Right ventricle myocardium superior (tissue), 1 donor: ENCODE measurements at places on chromosomes 5 and 9. TPM values are rescaled to one million over a fixed set of nuclear protein-coding genes. Genes with fewer than 3 reads are reported as not detected.

RIMOC1 gene
- total RNA-seq = 10.9 TPM

DNA sequence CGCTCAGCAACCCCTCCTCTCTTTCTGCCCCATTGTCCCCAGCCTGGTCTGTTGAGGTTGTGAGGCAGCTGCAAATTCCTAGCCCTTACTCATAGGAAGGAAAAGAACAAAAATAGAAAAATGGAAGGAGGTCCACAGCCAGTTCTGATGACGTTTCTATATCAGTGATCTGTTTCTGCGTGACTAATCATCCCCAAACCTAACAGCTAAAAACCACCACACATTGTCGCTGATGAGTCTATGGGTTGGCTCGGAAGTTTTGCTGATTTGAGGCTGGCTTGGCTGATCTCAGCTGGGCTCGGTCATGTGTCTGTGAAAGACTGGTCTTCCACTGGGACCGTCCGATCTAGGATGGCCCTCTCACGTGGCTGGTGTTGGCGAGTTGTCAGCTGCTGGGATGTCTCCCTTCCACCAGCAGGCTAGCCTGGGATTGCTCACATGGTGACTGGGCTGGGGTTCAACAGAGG, 200.6 kb upstream of the ZNF618 start:
- DNase-seq = peak; percentile 75

- DNase-seq = no peak
Measured at GRCh38 chr5:116492776-116493175, 81.8 kb downstream of the SEMA6A start.

ARL14EPL gene
- not detected for total RNA-seq

SLC6A3 gene
- total RNA-seq = not detected

GRCh38 chr9:131960311-131960710, 119.4 kb downstream of the MED27 start:
- DNase-seq = no peak

CFAP157 gene
- total RNA-seq = not detected

DNA sequence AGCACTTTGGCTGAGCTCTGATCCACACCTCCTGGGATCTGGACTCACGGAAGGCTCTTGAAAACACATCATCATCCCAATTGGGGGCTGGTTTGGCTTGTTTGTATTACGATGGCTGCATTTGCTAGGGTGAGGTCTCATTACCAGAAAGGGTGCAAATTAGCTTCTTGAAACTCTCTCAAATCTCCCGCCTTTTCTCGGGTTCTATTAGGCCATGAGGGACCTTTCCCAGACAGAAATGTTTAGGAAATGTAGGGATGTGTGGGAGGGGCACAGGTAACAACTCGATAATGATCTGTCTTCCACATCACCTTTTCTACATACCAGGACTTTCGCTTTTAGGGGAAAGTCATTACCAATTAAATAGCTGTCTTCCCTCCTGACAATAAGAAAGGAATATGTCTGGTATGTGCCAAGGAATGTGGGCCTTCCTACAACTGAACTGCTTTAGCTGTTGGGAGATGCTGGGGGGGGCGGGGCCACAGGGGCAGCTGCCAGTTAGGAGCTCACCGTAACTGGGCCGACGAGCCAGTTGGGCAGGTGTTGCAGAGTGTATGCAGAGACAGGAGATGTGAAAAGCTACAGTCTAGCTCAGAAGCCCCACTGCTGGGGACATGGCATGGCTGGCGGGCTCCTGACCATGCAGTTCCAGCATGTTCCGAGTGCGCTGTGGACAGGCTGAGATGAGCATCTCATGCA, 71.2 kb downstream of the AK8 start:
- no peak for DNase-seq

DNA sequence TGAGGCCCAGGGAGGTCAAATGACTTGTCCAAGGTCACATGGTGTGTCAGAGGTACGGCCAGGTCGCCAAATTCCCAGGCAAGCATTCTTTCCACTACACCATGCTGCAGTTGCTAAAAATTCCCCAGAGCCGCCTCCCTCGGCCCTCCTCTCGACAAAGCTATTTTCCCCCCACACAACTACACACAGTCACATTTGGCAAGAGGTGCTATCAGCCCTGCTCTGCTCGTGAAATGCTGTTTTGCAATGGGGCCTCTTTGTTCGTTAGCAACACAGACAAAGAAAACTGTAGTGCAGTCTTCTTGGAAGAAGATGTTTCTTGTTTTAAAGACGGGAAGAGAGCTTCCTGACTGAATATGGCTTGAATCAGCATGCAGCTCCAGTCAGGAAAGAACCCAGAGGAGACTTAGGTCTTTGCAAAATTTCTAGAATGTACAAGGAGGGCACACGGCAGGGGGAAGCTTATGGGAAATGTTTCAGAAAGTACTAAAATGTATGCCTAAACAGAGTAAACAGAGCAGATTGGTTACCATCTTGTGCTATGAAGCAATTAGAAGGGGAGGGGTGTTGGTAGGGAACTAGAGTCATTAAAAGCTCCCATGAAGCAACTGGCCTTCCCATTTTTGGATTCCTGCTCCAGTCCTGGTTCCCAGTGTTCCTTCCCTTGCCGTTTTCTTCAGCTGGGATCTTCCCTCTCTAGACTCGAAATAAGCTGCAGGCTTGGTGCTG, 14.2 kb downstream of the SLIT3 start:
- no peak for DNase-seq

GRCh38 chr5:97854871-97855762, 672.1 kb upstream of the RIOK2 start:
- peak; percentile 45 for DNase-seq

EDIL3 gene
- total RNA-seq = 1.7 TPM

DNA sequence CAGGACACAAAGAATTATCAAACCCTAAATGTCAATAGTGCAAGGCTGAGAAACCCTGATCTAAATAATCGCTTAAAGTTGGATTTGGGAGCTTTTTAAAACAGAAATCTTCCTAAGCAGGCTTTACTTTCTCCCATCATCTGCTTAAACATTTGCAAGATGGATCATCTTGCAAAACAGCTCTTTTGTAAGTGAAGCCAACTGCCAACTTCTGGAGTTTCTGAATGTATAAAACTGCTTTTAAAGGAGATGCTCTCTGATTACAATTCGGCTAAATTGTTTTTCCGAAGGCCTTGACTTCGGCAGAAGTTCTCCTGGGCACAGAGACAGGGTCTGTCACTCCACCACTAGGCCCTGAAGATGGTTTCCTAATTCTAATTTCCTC, 1.3 kb downstream of the PTPN3 start:
- no peak for DNase-seq

PRSS3 gene
- total RNA-seq = not detected

DND1 gene
- total RNA-seq = 0.40 TPM

- no peak for DNase-seq
Measured at GRCh38 chr9:124359426-124359825, 55.8 kb downstream of the PSMB7 start.

GRCh38 chr5:147051193-147051592, 172.6 kb upstream of the PPP2R2B start:
- DNase-seq = no peak

DNA sequence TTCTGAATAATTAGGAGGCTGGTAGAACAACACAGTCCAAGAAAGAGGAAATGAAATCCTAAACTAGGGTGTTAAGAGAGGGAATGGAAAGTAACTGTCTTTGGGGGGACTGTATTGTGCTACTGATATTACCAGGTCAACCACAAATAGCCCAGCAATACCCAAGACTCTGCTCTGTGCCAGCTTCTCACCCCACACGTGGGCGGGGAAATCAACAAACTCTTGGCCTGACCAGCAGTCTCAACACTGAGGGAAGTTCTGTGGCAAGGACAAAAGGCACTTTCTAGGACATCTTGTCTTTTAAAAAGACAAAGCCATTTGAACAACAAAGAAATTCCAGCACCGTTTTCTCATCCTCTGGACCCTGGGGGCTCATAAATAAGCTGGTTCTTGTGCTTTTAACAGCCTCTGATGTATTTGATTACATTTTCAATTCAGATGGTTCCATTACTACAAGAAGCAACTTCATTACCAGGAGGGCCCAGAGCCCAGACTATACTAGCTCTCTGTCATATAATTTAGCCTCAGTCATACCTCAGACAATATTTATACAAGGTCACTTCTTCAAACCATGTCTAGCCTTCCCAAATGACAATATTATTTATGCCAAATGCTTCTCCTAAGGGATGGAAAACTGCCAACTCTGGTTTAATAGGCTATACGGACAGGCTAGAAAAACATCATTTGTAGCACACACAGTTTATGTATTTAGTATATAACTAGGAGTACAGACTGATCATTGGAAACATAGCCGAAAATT, 297.8 kb downstream of the CWC27 start:
- DNase-seq = no peak

DNA sequence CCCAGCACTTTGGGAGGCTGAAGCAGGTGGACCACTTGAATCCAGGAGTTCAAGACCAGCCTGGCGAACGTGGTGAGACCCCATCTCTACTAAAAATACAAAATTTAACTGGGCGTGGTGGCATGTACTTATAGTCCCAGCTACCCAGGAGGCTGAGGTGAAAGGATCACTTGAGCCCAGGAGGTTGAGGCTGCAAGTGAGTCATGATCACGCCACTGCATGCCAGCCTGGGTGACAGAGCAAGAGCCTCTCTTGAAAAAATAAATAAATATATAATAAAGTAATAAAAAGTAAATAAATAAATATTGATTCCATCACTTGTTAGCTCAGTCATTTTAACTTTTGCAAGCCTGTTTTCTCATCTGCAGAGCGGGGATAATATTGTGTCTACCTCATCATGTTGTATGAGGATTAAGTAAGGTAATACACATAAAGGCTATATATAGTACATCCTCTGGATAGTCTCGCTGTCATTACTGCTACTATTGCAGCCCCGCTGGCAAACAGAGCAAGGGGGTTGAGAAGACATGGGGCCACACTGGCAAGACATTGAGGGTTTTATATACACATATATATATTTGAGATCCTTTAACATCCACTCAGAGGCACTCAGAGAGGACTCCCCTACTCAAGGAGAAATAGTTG, 210.9 kb downstream of the C9orf152 start:
- no peak for DNase-seq

DNA sequence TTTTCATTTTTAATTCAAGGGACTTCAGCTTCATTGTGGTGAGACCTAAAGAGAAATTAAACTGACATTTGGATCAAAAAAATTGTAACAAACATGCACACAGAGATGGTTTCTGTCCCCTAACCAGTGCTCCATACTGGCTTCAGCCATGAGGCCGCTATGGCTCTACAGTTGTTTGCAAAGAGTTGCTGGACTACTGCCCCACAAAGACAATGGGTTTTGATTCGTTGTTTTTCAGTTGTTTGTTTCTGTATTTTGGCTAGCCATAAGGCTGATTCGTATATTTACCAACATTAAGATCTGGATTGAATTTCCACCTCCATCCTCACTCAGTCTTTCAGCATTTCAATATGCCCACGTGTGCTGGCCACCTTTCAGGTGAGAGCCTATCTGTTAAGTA, 163.7 kb upstream of the KIF2A start:
- DNase-seq = no peak

GRCh38 chr5:5285906-5286305, 136.6 kb upstream of the ICE1 start:
- no peak for DNase-seq
